Hepatocyte (in vitro differentiated cells): ENCODE measurements at places on chromosomes 2 and 18.

DNA sequence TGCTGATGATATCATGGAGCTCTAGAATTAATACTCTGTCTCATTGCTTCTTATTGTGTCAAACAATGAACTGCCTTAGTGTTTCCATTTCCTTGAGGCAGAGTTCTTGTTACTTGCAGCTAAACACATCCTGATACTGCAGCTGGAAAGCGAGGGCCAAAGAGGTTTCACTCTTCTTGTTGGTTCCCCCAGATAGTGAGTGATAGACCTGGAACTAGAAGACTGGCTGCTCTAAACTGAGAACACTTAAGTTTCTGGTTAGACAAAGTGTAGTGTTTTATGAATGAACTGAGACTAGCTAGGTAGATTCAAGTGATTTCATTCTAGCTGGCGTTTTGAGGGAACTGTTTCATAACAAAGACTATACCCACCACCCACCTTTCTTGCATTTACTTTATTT, 321.7 kb downstream of the TXNL1 start:
- DNase-seq = no peak

GRCh38 chr2:124163840-124164239, 138.8 kb downstream of the CNTNAP5 start:
- no peak for DNase-seq

DNA sequence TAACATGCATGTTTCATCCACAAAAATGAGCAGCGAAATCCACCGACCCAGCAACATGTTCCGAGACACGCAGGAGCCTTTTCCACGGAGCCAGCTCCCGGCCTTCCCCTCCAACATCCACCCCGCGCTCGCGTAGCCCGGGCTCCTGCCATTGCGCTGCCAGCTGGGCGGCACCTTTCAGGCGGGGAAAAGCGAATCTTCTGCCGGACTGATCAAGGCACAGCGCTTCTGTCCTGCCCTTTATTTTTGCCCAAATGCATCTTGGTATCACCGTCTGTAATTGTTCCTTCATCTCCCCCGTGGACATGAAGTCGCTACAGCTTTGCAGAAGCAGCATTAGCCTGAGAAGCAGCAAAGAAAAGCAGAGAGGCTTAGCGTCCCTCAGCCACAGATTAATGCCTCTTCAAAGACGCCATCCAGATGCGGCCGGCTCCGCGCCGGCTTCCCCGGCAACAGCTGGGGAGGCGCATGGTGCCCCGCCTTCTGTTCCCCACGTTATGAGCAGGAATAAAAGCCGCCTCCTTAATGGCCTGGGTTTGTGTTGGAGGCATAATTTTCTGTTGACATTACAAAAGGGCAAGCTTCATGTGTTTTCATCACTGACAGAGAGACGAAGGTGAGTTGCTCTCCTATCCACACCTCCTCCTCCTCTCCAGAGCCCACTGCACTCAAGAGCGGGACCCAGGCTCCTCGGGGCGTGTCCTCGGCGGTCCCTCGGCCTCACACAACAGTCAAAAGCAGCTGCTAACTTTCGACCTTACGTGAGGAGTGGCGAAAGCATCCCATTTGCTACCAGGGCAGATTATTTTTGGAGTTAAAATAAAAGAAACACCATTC, 122.1 kb upstream of the SALL3 start:
- DNase-seq = no peak

- no peak for DNase-seq
Observed at GRCh38 chr2:69634196-69634821, 9.2 kb downstream of the AAK1 start.

DNA sequence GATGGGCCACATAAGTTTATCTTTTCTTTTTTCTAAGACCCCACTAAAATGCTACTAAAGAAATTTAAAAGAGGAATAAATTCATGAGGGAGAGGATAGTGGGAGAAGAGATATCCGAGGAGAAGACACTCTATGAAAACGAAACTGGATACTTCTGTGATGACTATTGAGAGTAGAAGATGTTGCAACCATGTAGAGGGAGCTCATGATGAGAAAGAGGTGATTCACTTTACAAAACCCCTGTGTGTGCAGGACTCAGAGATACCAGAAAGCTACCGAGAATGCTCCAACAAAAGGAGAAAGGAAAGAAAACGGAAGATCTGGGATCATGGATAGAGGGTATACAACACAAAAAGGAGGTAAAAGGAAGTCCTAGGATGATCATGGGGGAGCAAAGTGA, 34.9 kb downstream of the SLC38A11 start:
- DNase-seq = peak; percentile 65

GRCh38 chr18:5073026-5073944, 123.8 kb downstream of the AKAIN1 start:
- peak; percentile 65 for DNase-seq

GRCh38 chr2:78290581-78291214, 734.8 kb upstream of the REG3G start:
- no peak for DNase-seq
